SK-N-SH (cell line): ENCODE measurements at places on chromosomes 7 and 10. TPM values are rescaled to one million over a fixed set of nuclear protein-coding genes. Genes with fewer than 3 reads are reported as not detected.

DNA sequence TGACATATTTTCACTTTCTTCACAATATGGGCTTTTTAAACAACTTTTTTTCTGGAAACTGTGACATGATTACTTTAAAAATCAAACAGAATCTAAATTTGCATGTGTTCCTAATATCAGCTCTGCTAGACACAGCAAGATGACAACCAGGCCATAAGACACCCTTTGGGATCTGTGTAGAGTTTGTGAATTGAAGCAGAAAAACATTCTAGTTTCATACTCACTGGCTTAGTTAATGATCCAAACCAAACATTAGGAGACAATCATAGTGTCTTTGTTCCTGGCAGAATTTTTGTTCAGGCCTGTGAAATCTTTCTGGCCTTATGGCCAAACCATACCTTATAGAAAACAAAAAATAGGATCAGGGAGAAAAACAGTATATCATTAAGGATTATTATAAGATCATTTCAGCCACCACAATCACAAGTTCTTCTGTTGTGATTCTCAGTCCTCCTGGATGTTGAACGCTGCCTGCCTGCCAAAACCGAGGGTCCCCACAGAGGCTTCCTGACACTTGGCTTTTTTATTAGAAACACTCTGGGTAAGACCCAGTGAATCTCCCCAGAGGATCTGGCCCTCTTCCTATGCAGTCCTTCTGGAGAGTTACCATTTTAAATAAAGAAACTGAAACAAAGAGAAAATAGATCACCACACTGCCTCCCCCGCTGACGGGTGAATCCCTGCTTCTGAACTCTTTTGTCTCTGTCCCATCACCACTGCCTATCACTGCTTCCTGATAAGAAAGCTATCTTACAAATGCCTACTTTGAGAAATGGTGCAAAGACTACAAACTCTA lies 79.2 kb upstream of the PPP1R3C start:
- no peak for DNase-seq
- H3K27ac ChIP-seq, result no peak overlapping the region; the same call in 1 of the 2 replicates
- no peak overlapping the region for H3K4me3 ChIP-seq
- H3K27me3 ChIP-seq, result no peaks in the 10 kb centered on the region

GRCh38 chr10:34644224-34644623 lies 170.9 kb downstream of the PARD3 start:
- no peaks in the 10 kb centered on the region for H3K36me3 ChIP-seq
- H3K27ac ChIP-seq, result no peak overlapping the region
- no peak overlapping the region for H3K4me3 ChIP-seq

Gene LRRD1
- polyA plus RNA-seq, result 0.03 TPM in 1 of 2 replicates, not detected in the other

- no peak for DNase-seq
- no peaks in the 10 kb centered on the region for H3K27me3 ChIP-seq
- H3K36me3 ChIP-seq, result no peaks in the 10 kb centered on the region
- no peaks in the 10 kb centered on the region for H3K4me1 ChIP-seq
These were observed 277.9 kb downstream of the HPSE2 start for GRCh38 chr10:98957801-98958200.

GRCh38 chr7:74462707-74463100 lies 9.0 kb downstream of the GTF2IRD1 start:
- H3K27me3 ChIP-seq, result no peaks in the 10 kb centered on the region
- no peak for DNase-seq
- H3K36me3 ChIP-seq, result no peaks in the 10 kb centered on the region; the same call in 1 of the 2 replicates
- H3K4me3 ChIP-seq, result no peak overlapping the region

Gene CRCP
- polyA plus RNA-seq, result 34.0 and 34.1 TPM in 2 replicates

GRCh38 chr7:49883933-49884332 lies 110.5 kb downstream of the VWC2 start:
- no peaks in the 10 kb centered on the region for H3K36me3 ChIP-seq
- no peaks in the 10 kb centered on the region for H3K4me1 ChIP-seq

Gene GATA3
- polyA plus RNA-seq, result 5.1 and 14.3 TPM in 2 replicates

Gene MYOZ1
- polyA plus RNA-seq, result 0.24 and 0.26 TPM in 2 replicates

DNA sequence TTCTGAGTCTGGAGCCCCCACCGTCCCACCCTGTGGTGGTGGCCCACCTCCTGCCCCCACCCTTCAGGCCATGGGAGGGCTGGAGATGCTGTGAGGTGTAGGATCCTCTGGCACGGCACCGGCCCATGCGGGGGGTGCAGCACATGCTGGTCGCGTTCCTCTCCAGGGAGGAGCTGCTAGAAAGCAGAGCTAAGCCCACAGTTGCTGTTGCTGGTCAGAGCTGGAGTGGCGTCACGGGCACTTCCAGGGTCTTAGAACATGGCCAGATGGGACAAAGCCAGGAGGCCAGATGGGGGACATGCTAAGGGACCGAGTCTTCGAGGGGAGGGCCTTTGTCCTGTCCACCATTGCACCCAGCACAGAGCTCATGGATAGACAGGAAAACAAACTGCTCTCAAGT lies 21.6 kb downstream of the AGAP3 start:
- H3K27me3 ChIP-seq, result no peaks in the 10 kb centered on the region
- no peak overlapping the region for H3K4me3 ChIP-seq
- peaks cover 15% of the 10 kb centered on the region; the same call in 1 of the 2 replicates for H3K4me1 ChIP-seq
- no peak for DNase-seq

DNA sequence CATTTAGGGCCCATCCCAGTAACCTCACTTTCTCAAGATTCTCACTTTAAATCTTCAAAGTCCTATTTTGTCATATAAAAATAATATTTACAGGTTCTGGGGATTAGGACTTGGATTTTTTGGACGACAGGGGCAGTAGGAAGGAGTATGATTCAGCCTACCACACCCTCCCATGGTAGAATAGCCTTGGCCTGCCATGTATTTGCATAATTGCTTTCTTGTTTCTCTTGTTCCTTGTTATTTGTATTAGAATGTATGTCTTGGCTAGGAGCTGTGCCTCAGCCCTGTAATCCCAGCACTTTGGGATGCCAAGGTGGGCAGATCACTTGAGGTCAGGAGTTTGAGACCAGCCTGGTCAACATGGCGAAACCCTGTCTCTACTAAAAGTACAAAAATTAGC lies 92.5 kb downstream of the ELAPOR2 start:
- no peaks in the 10 kb centered on the region for H3K27me3 ChIP-seq
- no peak overlapping the region for H3K4me3 ChIP-seq
- no peak overlapping the region for H3K27ac ChIP-seq
- peaks cover 25% of the 10 kb centered on the region; the same call in 1 of the 2 replicates for H3K4me1 ChIP-seq
- no peaks in the 10 kb centered on the region for H3K36me3 ChIP-seq

GRCh38 chr10:11212288-11213085 lies 194.8 kb downstream of the CELF2 start:
- no peak for DNase-seq
- H3K27ac ChIP-seq, result no peak overlapping the region
- H3K4me1 ChIP-seq, result no peaks in the 10 kb centered on the region
- no peaks in the 10 kb centered on the region for H3K36me3 ChIP-seq
- H3K27me3 ChIP-seq, result no peaks in the 10 kb centered on the region
